ENCODE measurements at places on chromosomes 16 and 17.
A peak's percentile ranks its signal among the peaks of the same experiment; 100 is the strongest.

GRCh38 chr16:85359147-85359822, 247.0 kb upstream of the CIBAR2 start:
- DNase-seq = no peak

DNA sequence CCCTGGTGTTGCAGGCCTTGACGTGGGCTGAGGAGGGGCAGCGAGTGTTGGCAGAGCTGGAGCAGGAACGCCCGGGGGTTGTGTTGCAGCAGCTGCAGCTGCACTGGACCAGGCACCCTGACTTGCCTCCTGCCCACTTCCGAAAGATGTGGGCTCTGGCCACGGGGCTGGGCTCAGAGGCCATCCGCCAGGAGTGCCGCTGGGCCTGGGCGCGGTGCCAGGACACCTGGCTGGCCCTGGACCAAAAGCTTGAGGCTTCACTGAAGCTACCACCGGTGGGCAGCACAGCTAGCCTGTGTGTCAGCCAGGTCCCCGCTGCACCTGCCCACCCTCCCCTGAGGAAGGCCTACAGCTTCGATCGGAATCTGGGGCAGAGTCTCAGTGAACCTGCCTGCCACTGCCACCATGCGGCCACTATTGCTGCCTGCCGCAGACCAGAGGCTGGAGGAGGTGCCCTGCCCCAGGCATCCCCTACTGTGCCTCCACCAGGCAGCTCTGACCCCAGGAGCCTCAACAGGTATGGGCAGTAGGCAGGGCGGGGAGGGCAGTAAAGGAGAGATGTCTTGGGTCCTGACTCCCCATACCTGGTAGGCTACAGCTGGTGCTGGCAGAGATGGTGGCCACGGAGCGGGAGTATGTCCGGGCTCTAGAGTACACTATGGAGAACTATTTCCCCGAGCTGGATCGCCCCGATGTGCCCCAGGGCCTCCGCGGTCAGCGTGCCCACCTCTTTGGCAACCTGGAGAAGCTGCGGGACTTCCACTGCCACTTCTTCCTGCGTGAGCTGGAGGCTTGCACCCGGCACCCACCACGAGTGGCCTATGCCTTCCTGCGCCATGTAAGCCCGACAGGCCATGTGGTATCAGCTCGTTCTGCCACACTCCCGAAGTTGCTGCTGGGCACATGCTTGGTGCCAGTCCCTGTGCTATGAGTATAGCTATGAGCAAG, 5.6 kb downstream of the PLEKHG4 start:
- peak; percentile 44 for DNase-seq

DNA sequence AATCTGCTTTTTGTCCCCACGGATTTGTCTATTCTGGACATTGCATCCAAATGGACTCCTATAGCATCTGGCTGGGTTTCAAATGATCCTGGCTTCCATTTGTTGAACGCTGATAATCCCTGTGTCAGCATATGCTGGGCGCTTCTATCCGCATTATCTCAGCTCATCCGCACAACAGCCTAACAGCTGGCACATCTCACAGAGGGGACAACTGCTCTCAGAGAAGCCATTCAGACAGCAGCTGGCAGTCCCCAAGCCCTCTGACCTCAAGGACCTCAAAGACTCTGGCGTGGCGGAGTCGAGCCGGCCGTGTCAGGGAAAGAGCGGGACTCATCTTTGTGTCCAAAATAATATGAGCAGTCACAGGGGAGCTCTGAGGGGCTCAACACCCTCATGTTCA, 82.3 kb downstream of the NT5M start:
- no peak for DNase-seq

DNA sequence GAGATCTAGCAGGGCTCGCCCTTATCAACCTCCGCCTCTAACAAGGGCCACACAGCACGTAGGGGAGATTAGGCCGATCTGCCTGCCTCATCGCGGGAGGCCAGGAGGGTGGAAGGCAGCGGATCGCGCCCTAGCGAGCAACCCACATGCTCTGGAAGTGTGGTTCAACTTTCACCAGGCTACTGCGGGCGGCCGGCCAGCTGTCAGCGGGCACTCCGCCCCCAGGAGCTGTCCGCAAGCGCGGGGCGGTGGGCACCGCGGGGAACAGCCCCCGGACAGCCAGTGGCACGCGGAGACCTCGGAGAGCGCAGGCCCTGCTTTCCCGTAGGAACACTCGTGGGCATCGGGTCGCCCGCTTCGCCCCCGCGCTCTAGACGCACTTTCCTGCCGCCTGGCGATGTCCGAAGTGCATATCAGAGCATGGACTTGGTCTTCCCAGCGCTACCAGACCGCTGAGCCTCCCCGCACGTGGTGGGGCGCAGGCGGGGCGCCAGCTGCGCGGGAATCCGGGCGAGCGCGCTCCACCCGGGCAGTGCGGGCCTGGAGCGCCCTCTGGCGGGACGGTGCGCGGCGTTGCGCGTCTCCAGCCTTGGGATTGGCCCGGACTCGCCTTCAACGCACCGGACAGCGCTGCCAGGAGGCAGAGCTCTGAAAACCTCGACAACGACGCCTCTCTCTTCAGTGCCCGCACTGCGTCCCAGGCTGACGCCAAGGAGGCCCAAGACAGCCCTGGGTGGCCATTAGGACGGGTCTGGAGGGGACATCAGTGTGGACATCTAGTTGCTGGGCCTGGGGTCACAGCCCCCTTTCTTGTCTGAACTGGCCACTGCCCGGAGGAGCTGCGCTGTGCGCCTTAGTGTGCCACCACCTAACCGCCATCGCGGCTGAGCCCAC, 3.6 kb upstream of the ZNHIT3 start:
- DNase-seq = peak; percentile 74

Measured in EH (cell line).